ENCODE measurements at places on chromosomes 2 and 18. TPM values are rescaled to one million over a fixed set of nuclear protein-coding genes. Genes with fewer than 3 reads are reported as not detected.

Gene NEURL3
- total RNA-seq: 0.19 TPM

Gene POU3F3
- total RNA-seq: not detected

Gene REG3G
- total RNA-seq: 1.1 TPM

Gene C2orf78
- total RNA-seq: not detected

Gene INHA
- total RNA-seq: 0.83 TPM
